CD4-positive, alpha-beta memory T cell (primary cell): ENCODE measurements at places on chromosomes 12 and 14.

GRCh38 chr12:68148261-68148951 is 11.1 kb downstream of the IFNG start:
- DNase-seq, result no peak
- H3K4me3 ChIP-seq, result no peak overlapping the region
- H3K27ac ChIP-seq, result no peak overlapping the region
- no peaks in the 10 kb centered on the region for H3K27me3 ChIP-seq
- H3K4me1 ChIP-seq, result no peaks in the 10 kb centered on the region

- no peak overlapping the region for H3K4me3 ChIP-seq
- no peaks in the 10 kb centered on the region for H3K27me3 ChIP-seq
- DNase-seq, result no peak
- H3K4me1 ChIP-seq, result no peaks in the 10 kb centered on the region
Measured at GRCh38 chr14:66311990-66312389, 174.2 kb upstream of the CCDC196 start.

- DNase-seq, result no peak
- no peaks in the 10 kb centered on the region for H3K27me3 ChIP-seq
- H3K4me3 ChIP-seq, result no peak overlapping the region
- no peak overlapping the region for H3K27ac ChIP-seq
Measured at GRCh38 chr12:131101006-131101405, 147.3 kb downstream of the ADGRD1 start.

- no peaks in the 10 kb centered on the region for H3K27me3 ChIP-seq
- no peak overlapping the region for H3K27ac ChIP-seq
- DNase-seq, result peak; percentile 18
- H3K4me3 ChIP-seq, result no peak overlapping the region
- H3K36me3 ChIP-seq, result peaks cover 10% of the 10 kb centered on the region
Measured at GRCh38 chr14:30610787-30611343, 11.3 kb upstream of the SCFD1 start.

DNA sequence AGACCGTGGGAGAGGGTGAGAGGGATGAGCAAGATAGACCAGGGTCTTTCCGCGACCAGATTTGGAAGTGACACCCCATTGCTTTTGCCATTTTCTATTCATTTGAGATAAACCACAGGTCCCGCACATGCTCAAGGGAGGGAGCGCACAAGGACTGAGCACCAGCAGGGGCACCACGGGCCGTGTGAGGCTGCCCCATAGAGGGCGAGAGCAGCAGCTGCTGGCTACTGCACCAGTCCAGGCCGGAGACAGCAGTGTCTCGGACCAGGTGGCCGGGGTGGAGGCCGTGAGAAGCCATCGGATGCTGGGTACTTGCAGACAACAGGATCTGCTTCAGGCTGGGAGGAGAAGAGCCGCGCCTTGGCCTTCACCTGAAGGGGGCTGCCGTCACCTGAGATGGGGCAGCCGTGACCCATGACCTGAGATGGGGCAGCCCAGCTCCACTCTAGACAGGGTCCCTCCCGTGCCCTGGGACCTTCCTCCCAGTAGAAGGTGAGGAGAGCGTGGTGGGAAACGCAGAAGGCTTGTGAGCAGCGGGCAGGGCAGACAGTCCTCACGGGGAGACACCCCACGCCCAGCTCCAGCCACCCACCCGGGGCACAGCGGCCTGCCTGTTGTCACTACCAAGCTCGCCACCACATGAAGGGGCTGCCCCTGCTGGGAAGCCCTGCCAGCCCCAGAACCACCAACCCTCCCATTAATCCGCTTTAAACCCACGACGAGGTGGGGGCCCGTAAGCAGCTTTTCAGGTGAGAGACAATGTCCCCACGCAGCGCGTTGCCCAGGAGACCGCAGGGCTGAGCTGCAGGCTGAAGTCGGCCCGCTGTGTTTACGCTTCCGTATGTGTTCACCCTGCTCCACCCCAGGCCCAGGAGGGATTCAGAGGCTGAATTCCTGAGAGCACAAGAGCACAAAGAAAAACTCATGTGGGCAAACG is 61.7 kb upstream of the FBRSL1 start:
- no peaks in the 10 kb centered on the region for H3K27me3 ChIP-seq
- no peak overlapping the region for H3K4me3 ChIP-seq
- no peaks in the 10 kb centered on the region for H3K36me3 ChIP-seq
- H3K27ac ChIP-seq, result no peak overlapping the region
- DNase-seq, result no peak

GRCh38 chr12:96874211-96874610 is 32.8 kb upstream of the NEDD1 start:
- no peaks in the 10 kb centered on the region for H3K4me1 ChIP-seq
- no peak overlapping the region for H3K27ac ChIP-seq
- H3K4me3 ChIP-seq, result no peak overlapping the region
- no peaks in the 10 kb centered on the region for H3K27me3 ChIP-seq

GRCh38 chr12:89151536-89151935 is 200.8 kb downstream of the DUSP6 start:
- H3K4me1 ChIP-seq, result no peaks in the 10 kb centered on the region
- no peak overlapping the region for H3K4me3 ChIP-seq
- H3K36me3 ChIP-seq, result no peaks in the 10 kb centered on the region
- H3K27me3 ChIP-seq, result no peaks in the 10 kb centered on the region
- no peak for DNase-seq
- no peak overlapping the region for H3K27ac ChIP-seq

GRCh38 chr12:75172611-75173010 is 37.0 kb downstream of the KCNC2 start:
- no peak for DNase-seq
- H3K27me3 ChIP-seq, result no peaks in the 10 kb centered on the region
- no peak overlapping the region for H3K4me3 ChIP-seq

GRCh38 chr12:75831402-75831801 is 200.2 kb downstream of the PHLDA1 start:
- no peak overlapping the region for H3K4me3 ChIP-seq
- H3K4me1 ChIP-seq, result no peaks in the 10 kb centered on the region
- H3K27ac ChIP-seq, result no peak overlapping the region
- no peaks in the 10 kb centered on the region for H3K36me3 ChIP-seq

DNA sequence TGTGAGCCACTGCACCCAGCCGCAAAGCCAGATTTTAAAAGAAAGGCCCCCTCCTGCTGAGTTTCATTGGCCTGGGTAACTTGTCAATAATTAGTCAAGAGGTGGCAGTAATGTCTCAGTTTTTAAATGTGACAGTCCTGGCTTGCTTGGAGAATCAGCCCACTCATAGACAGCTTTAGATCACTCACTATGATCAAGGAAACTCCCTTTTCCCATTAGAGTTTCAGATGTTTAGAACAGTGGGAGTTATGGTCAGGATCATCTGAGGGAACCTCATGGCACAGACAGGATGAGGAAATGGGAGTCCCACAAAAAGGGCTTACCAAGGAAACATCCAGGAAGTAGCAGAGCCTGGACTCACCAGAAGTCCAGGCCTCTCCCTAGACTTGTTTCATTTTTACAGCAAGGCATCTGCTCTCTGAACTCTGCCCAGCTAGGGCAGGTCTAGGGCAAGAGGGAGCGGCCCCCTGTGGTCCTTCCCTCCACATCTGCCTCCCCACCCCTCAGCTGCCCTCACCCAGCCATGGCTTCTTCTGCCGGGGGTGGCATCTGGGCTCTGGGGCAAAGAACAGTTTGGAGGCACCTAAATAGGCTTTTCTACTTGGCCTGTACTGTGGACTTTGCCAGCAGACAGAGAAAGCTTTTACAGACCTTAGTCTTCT is 11.2 kb downstream of the BCL2L14 start:
- no peak overlapping the region for H3K4me3 ChIP-seq
- no peaks in the 10 kb centered on the region for H3K4me1 ChIP-seq
- H3K36me3 ChIP-seq, result no peaks in the 10 kb centered on the region
- peak; percentile 3 for DNase-seq
- H3K27me3 ChIP-seq, result no peaks in the 10 kb centered on the region

DNA sequence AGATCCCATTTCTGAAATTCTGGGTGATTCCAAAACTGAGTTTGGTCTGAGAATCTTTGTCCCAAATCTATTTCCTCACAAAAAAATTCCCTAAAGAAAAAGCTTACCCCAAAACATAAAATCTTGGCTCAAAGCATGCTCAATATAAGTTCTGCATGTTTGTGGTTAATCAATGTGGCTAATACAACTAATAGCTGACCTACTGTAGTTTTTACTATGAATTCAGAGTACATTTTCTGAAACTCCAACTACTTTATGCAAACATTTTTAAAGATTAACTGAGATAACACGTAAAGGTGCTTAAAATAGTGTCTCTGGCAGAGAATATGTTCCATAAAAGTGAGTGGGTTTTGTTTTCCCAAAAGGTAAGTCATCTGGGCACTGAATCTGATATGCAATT is 133.1 kb downstream of the MED13L start:
- H3K4me3 ChIP-seq, result no peak overlapping the region
- no peak for DNase-seq
- no peaks in the 10 kb centered on the region for H3K27me3 ChIP-seq
- H3K4me1 ChIP-seq, result peaks cover 36% of the 10 kb centered on the region
- no peaks in the 10 kb centered on the region for H3K36me3 ChIP-seq
- no peak overlapping the region for H3K27ac ChIP-seq

- no peak overlapping the region for H3K4me3 ChIP-seq
- no peaks in the 10 kb centered on the region for H3K36me3 ChIP-seq
- no peaks in the 10 kb centered on the region for H3K27me3 ChIP-seq
- no peaks in the 10 kb centered on the region for H3K4me1 ChIP-seq
Measured at GRCh38 chr14:60346706-60347105, 97.7 kb downstream of the PPM1A start.

DNA sequence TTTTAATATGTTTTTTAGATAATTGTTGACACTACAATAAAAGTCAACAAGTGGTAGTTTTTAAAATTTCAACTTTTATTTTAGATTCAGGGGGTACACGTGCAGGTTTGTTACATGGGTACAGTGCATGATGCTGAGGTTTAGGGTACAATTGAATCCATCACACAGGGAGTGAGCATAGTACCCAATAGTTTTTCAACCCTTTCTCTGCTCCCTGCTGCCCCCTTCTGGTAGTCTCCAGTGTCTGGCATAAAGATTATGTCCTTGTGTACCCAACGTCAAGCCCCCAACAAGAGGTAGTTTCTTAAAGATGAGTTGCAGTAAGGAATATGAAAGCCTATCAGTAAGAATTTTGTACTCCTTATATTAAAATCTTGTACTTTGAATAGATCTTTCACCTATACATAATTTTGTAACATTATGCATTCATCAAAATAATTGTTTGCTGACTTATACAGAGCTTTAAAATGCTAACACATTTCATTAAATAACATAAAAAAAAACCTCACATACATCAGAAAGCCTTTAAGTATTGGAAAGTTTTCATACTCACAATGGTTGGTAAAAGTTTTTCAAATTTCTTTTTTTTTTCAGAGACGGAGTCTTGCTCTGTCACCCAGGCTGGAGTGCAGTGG is 5.4 kb upstream of the RALGAPA1 start:
- H3K4me3 ChIP-seq, result no peak overlapping the region
- peak; percentile 73 for DNase-seq
- no peak overlapping the region for H3K27ac ChIP-seq
- H3K27me3 ChIP-seq, result no peaks in the 10 kb centered on the region

- H3K36me3 ChIP-seq, result no peaks in the 10 kb centered on the region
- no peaks in the 10 kb centered on the region for H3K27me3 ChIP-seq
- H3K4me3 ChIP-seq, result no peak overlapping the region
Measured at GRCh38 chr14:89468566-89468965, 51.5 kb upstream of the FOXN3 start.

- no peak for DNase-seq
- H3K4me3 ChIP-seq, result no peak overlapping the region
- H3K4me1 ChIP-seq, result no peaks in the 10 kb centered on the region
- H3K27ac ChIP-seq, result no peak overlapping the region
Measured at GRCh38 chr14:100771121-100771800, 44.6 kb downstream of the DLK1 start.

GRCh38 chr14:68657300-68658028 is 135.4 kb downstream of the ZFP36L1 start:
- no peak overlapping the region for H3K27ac ChIP-seq
- no peaks in the 10 kb centered on the region for H3K27me3 ChIP-seq
- H3K4me3 ChIP-seq, result no peak overlapping the region
- DNase-seq, result no peak

- no peak for DNase-seq
- H3K36me3 ChIP-seq, result peaks cover 16% of the 10 kb centered on the region
- H3K4me3 ChIP-seq, result no peak overlapping the region
- H3K27ac ChIP-seq, result no peak overlapping the region
- H3K4me1 ChIP-seq, result no peaks in the 10 kb centered on the region
- H3K27me3 ChIP-seq, result no peaks in the 10 kb centered on the region
Measured at GRCh38 chr14:76186308-76187027, 34.7 kb downstream of the GPATCH2L start.
